ENCODE measurements at places on chromosomes 1 and 21. TPM values are rescaled to one million over a fixed set of nuclear protein-coding genes. Genes with fewer than 3 reads are reported as not detected.

DNA sequence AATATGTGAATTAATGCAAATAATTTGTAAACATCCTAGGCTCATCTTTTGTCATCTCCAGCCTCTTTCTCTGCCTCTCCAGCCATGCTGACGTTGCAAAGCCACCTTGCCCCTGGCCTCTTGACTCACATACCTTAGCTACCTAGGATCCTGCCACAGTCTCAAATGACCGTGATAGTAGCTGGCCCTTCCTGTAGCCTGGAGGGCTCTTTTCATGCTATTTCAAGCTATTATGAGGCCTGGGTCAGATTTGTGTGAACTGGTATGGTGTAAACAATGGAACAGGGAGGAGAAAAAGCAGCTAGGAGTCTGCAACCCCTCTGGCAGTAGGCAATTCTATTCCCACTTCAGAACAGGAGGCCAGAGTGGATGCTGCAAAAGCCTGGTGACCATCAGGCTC is 337.7 kb downstream of the DISC1 start:
- DNase-seq = no peak

- DNase-seq = peak; percentile 31
Observed at GRCh38 chr1:15089258-15089992, 64.1 kb upstream of the TMEM51 start.

DNA sequence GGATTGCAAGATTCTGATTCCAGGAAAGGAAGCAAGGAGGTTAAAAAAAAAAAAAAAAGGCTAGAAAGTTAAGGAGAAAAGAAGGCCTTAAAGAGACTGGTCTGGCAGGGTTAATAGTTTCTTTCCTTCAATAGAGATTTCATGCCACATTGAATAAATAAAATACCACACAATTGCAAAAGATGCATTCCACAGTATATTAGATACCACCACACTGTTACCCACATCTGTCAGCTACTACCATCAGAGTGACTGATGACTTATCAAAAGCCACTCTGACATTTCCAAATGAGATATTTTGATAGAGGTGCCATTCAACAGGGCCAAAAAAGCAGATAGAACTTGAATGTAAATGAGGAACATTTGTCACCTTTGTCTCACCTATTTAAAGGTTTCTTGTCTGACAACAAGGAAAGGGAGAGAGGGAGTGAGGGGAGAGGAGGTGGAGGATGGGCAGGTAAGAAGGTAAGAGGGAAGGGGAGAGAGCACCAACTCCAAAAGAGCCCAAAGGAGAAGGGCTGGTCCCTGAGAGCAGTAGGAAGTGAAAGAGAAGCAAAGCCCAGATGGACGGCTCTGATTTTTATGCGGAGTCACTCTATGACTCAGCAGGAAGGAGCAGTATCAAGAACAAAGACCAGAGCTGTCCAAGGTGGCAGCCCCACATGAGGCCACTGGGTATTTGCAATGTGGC is 38.3 kb downstream of the LRRN2 start:
- peak; percentile 78 for DNase-seq

- DNase-seq = no peak
Observed at GRCh38 chr1:155993595-155993994, 15.2 kb upstream of the ARHGEF2 start.

DNA sequence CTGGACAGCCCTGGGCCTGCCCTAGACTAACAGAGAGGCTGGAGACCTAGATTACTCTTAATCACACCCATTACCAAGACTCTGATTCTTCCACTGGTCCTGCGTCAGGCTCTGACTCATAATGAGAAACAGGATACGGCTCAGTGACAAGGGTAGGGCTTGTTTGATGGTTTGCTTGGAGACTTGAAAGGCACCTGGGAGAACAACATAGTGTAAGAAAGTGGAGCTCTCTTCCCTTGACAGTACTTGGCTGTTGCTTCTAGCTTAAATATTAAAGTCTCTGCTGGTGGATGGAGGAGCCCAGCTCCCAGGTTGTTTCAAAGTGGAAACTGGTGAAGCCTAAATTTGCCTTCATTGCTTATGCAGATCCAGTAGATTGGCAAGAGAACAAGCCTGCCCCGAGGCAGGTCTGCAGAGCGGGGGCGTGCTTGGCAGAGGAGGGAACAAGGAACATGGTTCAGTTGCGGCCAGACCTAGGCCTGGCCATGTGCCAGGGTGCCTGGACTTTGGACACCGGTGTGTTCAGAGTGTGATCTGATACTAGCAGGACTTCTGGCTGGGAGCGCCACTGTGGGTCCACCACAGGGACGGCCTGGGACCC is 480.6 kb downstream of the CAMTA1 start:
- DNase-seq = peak; percentile 89

DNA sequence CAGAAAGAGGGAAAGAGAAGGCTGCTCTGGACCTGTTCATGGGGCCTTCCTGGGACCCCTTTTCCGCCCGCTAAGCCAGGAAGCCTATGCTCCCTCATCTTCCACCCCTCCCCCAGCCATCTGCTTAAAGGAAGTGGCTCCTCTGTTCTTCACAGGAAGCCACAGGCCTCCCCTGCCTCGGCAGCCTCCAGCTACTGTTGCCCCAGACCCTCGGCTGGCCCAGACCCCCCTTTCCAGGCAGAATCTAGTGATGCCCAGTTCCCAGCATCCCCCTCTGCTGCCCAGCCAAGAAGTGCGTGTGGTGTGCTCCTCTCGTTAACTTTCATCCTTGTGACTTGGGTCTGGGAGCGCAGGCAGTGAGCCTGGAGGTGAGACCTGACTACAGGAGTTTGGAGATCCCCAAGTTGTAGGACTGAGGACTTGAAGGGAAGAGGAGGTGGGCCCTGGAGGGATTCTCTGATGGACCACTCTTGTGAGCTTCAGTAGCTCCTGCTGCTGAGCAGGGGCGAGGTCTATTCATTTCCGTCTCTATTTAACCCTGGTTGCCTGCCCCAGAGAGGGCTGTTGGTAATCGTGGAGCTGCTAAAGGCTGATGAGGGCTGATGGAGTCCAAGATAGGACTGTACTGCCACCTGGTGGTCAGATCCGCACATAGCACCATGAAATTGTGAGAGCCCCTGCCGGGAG is 9.1 kb downstream of the IFI6 start:
- peak; percentile 85 for DNase-seq

DNA sequence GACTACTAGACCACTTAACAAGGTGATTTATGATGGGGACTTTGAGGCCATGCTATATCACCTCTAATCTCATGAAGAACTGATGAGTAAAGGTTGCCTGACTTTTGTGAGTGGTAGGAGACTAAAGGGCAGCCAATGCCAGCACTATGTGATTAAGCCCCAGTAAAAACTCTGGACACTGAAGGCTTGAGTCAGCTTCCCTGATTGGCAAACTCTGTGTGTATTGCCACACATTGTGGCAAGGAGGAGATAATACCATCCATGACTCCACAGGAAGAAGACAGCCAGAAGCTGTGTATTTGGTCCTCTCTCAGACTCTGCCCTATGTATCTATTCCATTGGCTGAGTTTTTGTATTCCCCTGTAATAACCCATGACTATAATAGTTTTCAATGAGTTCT is 413.3 kb upstream of the ZRANB2 start:
- no peak for DNase-seq

RNU1-1 gene
- total RNA-seq = under 0.01 TPM

DNA sequence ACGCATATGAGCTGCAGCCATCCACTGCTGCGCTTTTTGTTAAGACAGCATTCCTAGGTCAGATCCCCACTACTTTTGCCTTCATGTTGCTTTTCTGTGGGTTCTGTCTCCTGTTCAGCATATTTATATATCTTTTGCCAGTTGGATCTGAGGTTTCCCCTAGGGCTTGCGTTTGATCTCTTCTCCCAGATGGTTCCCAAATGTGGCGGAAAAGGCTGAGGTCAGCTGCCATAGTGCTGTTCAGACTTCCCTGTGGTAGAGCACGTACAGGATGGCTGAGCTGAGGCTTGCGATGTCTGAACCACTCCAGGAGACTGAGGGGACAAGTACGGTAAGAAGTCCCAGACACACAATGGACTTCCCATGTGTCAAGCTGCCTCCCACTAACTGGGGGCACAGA is 39.8 kb downstream of the COL6A1 start:
- DNase-seq = no peak

RHD gene
- total RNA-seq = 0.20 TPM

C1QTNF12 gene
- 0.20 TPM for total RNA-seq

- DNase-seq = peak; percentile 70
Observed at GRCh38 chr21:42724226-42724920, 71.0 kb downstream of the PDE9A start.

GRCh38 chr1:189775343-189775742 is 702.3 kb downstream of the BRINP3 start:
- DNase-seq = no peak

SLC30A2 gene
- not detected for total RNA-seq

CDC42BPA gene
- 51.6 TPM for total RNA-seq

GRCh38 chr1:230347896-230348295 is 78.2 kb downstream of the PGBD5 start:
- DNase-seq = no peak

- DNase-seq = no peak
Observed at GRCh38 chr1:12745126-12745991, 641 bp upstream of the CFAP107 start.

Data from lung microvascular endothelial cell (primary cell).